ENCODE measurements at places on chromosomes 3 and 15. TPM values are rescaled to one million over a fixed set of nuclear protein-coding genes. Genes with fewer than 3 reads are reported as not detected.

ISG20 gene
- total RNA-seq, result 6.8 TPM

POTEB gene
- 17.6 TPM for total RNA-seq

AADACL2 gene
- total RNA-seq, result not detected

ADCY5 gene
- total RNA-seq, result 33.6 TPM

FEZF2 gene
- not detected for total RNA-seq

SKIL gene
- 53.6 TPM for total RNA-seq

CTXN2 gene
- 0.25 TPM for total RNA-seq

PCOLCE2 gene
- total RNA-seq, result 10.7 TPM

ZNF592 gene
- total RNA-seq, result 36.7 TPM

MKRN2OS gene
- not detected for total RNA-seq

MITF gene
- 9.0 TPM for total RNA-seq

GPR15 gene
- total RNA-seq, result not detected

SLC22A13 gene
- 1.5 TPM for total RNA-seq

EIF4G1 gene
- 295 TPM for total RNA-seq

LRRC31 gene
- total RNA-seq, result 0.19 TPM

GOLGA6D gene
- 29.8 TPM for total RNA-seq

HYAL2 gene
- 90.9 TPM for total RNA-seq

XCR1 gene
- total RNA-seq, result 0.06 TPM

CHST2 gene
- 6.8 TPM for total RNA-seq

NR1D2 gene
- total RNA-seq, result 41.2 TPM

SST gene
- total RNA-seq, result not detected

CPEB1 gene
- total RNA-seq, result 74.3 TPM

ANO10 gene
- 25.0 TPM for total RNA-seq

ZNF445 gene
- 15.0 TPM for total RNA-seq

FAM81A gene
- total RNA-seq, result 5.1 TPM

ZNF717 gene
- total RNA-seq, result 41.1 TPM

SERPINI2 gene
- 0.25 TPM for total RNA-seq
